Esophagus (tissue), 2 donors: ENCODE measurements at places on chromosomes 4 and X. TPM values are rescaled to one million over a fixed set of nuclear protein-coding genes. Genes with fewer than 3 reads are reported as not detected.

MAGEC2 gene
- not detected for polyA plus RNA-seq

TMPRSS11B gene
- polyA plus RNA-seq, result 1,112 TPM

GPRASP2 gene
- polyA plus RNA-seq, result 1.5 TPM

CHM gene
- polyA plus RNA-seq, result 6.0 TPM

NAP1L2 gene
- polyA plus RNA-seq, result 1.0 TPM

VEGFC gene
- polyA plus RNA-seq, result 1.3 TPM

MFAP3L gene
- 0.24 TPM for polyA plus RNA-seq

EGF gene
- 0.25 TPM for polyA plus RNA-seq

SUPT20HL1 gene
- not detected for polyA plus RNA-seq

GLRA2 gene
- polyA plus RNA-seq, result not detected

ARHGAP36 gene
- not detected for polyA plus RNA-seq
